Small intestine (tissue), 16 donors: ENCODE measurements at places on chromosomes 5 and 9.

- no peak for DNase-seq
These were observed 27.5 kb upstream of the GLIPR2 start for GRCh38 chr9:36109071-36109470.

DNA sequence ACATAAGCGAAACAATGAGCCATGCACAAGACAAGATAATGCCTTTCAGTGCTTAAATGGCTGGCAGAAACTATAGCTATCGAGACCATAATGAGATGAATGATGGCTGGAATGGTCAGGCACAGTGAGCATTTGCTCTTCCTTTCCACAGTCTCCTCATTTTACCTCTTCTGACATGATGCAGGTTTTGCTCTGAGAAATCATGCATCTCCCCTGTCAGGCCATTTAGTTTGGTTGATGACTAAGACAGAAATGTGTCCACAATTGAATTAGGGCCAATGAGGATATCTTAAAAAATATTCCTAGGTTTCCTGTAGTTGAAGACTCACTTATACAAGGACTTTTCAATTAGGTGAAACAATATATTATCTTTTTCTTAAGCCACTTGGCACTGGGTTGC lies 475.1 kb downstream of the TMEM232 start:
- DNase-seq = no peak

- DNase-seq = no peak
These were observed 246.1 kb downstream of the MSX2 start for GRCh38 chr5:174970502-174970901.

- DNase-seq = no peak
These were observed 329.2 kb downstream of the TMEM167A start for GRCh38 chr5:82747986-82748385.

DNA sequence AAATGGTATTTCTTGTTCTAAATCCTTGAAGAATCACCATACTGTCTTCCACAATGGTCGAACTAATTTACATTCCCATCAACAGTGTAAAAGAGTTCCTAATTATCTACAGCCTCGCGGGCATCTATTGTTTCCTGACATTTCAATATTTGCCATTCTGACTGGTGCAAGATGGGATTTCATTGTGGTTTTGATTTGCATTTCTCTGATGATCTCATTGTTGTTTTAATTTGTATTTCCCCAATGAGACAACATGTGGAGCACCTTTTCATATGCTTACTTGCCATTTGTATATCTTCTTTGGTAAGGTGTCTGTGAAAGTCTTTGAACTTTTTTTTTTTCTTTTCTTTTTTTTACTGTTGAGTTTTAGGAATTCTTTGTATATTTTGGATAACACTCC lies 473.6 kb downstream of the KCTD16 start:
- no peak for DNase-seq

GRCh38 chr5:139764886-139765408 lies 30.7 kb upstream of the PSD2 start:
- DNase-seq = no peak

GRCh38 chr5:159515197-159515596 lies 184.9 kb upstream of the IL12B start:
- DNase-seq = no peak

- DNase-seq = peak; percentile 95
These were observed 62.7 kb downstream of the SEMA4D start for GRCh38 chr9:89435071-89435823.

DNA sequence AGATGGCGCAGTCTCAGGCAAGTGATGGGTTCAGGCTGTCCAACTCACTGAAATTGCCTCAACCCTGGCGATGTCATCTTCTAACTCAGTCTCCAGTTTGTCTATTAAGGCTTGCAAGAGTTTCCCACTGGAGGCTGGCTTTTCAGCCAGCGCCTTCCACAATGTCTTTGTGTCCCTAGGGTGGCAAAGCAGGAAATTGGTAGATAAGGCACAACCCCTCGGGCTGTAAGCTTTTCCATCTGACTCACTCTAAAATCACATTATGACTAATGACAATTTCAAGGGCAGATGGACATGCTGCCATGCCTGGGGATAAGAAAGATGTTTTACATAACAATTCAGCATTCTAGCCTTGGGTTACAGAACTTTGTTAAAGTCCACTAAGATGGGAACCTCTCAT lies 61.9 kb downstream of the MROH2B start:
- DNase-seq = no peak

DNA sequence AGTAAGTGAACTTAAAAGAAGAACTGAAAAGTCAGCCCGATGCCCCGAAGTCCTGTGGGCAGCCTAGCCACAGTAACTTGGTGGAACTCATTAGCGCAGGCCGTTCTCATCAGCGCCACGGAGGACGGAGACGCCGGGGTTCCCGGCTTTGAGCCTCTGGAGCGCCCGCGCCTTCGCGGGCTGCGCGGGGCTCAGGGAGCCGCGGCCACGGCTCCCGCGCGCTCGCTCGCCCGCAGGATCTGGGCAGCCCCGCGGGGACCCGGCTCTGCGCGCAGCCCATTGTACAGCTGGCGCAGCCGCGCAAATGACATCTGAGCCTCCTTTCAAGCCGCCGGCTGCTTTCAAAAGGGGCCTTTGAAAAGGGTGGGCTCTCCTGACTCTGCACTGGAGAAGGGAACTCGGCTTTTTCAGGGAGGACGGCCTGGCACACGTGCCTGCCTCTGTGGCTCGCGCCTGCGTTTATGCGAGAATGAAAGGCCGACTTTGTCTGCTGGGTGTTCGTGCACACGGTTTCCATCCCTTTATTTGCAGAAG lies 40.7 kb downstream of the TLR4 start:
- DNase-seq = no peak

DNA sequence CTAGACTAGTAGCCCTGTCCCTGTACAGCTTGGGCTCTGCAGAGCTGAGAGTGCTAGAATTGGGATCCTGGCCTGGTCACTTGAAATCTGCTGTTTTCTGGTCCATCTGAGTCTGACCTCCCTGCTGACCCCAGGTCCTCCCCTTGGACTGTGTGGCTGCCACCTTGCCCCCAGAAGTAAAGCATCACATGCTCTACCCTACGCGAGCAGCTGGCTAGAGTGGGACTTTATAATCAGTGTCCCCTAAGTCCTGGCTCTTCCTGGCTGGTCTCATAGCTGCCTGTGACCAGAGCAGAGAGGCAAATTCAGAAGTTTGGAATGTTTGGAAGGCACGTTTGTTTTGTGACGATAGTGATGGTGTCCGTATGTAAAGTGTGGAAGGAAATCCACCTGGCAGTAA lies 81.0 kb downstream of the ARHGEF28 start:
- DNase-seq = no peak

GRCh38 chr9:129752900-129753729 lies at the start of gene PTGES:
TSS of gene PTGES (minus strand) at chr9:129753042. CDS start at chr9:129753012, 30 bp downstream.
- DNase-seq = peak; percentile 80

DNA sequence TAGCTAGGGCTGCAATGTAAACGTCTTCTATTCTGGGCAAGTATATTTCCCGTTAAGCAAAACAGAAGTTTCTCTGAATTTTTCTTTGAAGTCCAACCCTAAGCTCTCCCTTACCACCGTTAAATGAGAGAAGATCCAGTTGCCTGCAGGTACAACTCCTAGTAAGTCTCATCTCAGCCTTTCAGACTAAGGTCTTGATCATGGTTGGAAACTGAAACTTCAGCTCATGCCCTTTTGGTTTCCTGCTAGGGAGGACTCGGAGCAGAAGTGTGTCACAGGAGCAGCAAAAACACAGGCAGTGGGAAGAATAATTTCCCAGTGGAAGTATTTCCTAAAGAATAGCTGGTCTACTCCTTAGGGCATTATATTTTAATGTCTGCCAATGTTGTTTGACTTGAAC lies 717.9 kb downstream of the PRELID2 start:
- DNase-seq = no peak

DNA sequence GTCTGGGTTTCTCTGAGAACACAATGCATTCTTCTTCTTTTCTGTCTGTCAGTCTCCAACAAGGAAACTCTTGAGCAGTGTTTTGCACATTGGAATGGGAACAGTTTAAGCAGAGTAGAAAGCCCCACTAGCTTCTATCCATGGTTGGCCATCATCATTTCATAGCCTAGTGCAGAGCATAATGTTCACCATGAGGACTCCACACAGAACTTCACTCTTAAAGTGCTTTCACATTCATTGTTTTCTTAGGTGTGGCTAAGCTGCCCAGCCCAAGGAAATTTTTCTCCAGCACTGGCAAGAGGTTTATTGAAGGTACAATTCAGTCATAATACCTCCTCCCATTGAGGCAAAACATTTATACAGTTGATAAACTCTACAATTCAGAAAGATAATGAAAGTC lies 503.0 kb upstream of the CD180 start:
- DNase-seq = peak; percentile 60

DNA sequence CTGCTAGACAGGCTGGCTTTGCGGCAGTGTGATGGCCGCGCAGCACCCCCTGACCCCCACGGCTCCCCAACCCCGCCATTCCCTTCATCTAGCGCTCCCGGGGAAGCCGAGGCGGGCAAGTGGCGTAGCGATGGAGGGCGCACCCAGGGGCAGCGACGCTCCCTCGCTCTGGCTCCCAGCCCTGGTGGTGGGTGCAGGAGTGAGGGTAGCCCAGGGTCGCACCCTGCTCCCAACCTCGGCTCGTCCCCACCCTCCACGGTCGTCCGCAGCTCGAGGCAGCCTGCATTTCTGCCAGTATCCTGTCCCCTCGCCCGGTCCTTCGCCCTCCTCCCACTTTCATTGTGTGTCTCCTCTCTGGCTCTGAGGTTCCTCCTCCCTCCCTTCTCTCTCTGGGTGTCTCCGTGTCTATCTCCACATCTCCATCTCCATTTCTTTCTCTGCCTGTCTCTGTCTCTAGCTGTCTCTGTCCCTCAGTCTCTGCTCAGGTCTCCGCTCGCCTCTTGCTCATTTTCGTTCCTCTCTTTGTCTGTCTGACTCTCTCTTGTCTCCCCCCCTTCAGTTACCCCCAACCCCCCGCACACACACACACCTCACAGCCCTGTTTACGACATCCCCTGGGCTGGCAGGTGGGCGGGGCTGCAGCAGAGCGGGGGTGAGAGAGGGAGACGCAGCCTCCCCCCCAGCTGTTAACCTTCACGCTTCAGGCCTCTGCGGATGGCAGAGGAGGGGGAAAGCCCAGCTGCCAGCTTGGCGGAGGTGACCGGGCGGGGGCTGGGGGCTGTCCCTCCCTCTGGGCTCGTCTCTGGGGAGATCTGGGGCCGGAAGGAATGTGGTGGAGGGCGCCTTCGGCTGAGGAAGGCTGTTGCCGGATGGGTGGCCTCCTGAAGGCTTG lies 48.7 kb upstream of the PSD2 start:
- no peak for DNase-seq

DNA sequence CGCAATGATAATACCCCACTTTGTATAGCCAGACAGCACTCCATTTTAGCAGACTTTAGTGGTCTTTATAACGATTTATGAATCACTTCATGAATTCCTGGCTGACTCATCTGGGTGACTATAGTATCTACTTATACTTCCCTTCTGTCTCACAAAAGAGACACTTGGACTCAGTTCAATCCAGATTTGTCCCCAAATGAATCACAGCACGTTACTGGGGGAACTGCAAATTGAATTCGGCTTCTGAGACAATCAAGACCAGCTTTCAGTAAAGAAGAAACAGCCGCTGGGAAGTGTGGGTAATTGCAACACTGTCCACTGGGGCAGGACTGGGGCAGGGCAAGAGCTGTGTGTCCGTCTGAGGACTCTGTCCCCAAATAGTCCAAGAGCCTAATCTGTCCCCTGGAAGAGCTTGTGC lies 337.3 kb upstream of the RFX3 start:
- no peak for DNase-seq

GRCh38 chr5:14286007-14286406 lies 142.9 kb downstream of the TRIO start:
- no peak for DNase-seq

DNA sequence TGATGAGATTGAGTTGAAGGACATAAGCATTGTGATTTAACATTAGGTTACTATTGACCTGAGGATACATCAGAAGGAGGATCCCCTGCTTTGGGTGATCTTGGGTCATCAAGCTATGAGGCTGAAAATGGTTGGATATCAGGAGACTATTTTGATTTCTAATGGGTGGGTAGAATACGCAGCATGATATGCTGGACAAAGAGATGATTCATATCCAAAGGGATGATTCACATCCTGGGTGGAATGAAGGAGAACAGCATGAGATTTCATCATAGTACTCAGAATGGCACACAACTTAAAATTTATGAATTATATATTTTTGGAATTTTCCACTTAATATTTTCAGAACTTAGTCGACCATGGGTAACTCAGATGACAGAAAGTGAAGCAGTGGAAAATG lies 1759.5 kb upstream of the C9orf72 start:
- DNase-seq = no peak

DNA sequence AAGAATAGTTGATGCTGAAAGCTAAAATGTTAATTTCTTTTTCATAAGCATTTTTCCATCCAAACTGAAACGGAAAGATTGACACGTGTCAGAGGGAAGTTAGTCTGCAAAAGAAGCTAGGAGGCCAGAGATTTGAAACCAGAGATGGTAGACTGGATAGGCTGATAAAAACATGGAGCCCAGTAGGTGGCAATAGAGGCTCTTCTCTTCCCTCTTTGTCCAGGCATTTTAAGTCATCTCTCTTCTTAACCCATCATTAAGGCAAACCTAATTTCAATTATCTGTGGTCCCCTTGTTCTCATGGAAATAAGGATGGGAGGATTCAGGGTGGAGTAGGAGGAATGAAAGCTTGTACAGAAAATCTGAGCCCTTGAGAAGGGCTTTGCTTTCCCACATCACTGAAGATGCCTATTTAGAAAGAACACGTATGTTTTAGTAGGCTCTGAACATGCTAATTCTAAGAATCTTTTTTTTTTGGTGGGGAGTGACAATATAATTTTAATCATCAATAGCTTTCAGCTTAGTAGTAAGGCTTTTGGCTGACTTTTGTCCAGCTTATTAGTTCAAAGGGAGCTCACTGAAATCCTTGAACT lies 66.6 kb downstream of the ZNF474 start:
- DNase-seq = peak; percentile 24

- peak; percentile 59 for DNase-seq
These were observed 281.9 kb downstream of the NSG2 start for GRCh38 chr5:174327317-174327864.

GRCh38 chr5:177294632-177295031 lies 8.9 kb downstream of the RAB24 start:
- no peak for DNase-seq

DNA sequence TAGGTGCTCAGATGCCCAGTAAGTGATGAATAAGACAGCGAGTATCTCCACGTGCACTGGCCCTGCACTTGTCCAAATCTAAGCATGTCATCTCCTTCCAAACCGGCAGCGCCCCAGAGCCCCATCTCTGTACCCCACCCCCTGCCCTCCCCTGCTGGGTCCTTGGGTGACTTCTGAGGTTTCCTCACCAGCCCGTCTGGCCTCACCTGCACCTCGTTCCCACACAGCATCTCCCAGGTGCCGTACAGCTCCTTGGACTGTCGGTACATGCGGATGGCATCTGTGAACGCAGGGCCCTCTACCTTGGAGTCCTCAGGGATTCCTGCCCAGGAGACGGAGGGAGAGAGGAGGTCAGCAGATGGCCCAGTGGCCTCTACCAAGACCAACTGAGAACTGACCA lies 66.3 kb downstream of the LRSAM1 start:
- no peak for DNase-seq

DNA sequence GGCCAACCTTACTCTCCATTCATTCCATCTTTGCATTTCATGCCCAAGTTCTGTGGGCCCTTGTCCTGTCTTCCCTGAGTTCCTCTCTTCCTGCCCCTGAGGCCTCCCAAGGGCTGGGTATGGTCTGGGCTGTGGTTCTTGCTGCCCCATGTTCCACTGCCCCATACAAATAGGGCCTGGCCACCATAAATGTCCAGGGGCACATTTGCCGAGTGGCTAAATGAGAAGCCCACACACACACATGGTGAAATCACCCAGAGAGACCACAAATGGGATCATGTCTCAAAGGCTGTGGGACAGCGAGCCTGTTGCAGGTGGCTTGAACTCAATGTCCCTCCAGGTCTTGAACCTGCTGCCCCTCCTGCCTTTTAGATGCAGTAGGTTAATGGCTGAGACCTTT lies 1.2 kb downstream of the TIFAB start:
- DNase-seq = no peak
